ENCODE measurements at places on chromosomes 2 and 18.

GRCh38 chr2:72238311-72238710, 90.6 kb upstream of the CYP26B1 start:
- no peak for DNase-seq

DNA sequence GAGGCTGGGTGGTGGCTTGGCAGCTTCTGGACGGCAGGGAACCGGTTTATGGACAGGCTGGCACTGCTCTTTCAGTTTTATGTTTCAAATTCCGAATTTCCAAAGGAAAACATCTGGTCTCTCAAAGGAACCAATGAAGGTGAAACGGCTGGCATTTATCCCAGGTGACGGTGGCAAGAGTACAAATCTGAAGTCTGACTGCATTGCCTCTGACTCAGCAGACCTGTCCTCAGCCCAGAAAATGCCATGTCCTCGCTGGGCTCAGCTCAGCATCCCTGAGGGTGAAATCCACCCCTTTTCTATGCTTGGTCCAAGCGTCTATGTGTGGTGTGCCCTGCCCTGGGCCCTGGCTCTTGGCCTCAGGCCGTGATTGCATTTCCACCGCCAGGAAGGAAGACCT, 38.1 kb downstream of the NAPG start:
- no peak for DNase-seq

DNA sequence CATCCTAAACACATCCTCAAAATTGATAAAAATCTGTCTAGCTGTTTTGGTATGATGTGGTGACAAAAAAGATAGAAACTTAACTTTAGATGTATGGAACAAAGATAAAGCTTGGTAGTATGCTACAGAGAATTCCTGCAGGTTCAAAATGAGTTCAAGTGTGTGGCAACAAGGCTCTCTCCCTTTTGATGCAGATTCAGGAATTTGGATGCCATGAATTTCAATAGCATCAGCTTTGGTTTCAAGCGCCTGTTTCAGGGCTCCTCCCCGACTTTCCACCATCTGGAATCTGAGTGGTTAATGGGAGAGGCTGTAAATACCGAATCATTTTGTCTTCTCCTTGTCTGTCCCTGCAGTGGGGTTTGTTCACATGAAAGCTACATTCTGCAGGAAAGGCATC, 180.6 kb downstream of the MTX2 start:
- no peak for DNase-seq

- no peak for DNase-seq
Observed at GRCh38 chr2:85668009-85668856, at the start of gene SFTPB. SFTPB (minus strand) TSS chr2:85668199; CDS start chr2:85668183, 16 bp downstream.

DNA sequence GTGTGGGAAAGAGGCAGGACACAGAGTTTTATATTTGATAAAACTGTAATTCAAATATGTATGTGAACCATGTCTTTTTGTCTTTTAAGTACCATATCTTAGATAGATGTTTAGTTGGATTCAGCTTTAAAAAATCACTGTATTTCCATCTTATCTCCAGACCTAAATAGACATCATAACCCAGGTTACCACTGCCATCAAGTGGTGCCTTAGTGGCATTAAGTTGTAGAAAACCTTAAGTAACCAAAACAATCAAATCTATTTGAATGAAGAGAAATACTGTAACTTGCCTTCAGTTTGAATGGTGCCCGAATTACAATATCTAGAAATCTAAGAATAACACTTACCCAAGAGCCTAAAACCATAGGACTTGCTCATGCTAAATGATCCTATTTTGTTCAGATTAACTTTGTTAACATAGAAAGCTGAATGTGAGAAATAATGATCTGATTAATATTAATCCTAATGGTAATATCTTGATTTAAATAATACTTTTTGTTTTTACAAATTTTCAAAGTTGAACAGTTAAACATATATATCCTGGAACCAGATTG, 92.5 kb upstream of the MAP2 start:
- DNase-seq = peak; percentile 49

DNA sequence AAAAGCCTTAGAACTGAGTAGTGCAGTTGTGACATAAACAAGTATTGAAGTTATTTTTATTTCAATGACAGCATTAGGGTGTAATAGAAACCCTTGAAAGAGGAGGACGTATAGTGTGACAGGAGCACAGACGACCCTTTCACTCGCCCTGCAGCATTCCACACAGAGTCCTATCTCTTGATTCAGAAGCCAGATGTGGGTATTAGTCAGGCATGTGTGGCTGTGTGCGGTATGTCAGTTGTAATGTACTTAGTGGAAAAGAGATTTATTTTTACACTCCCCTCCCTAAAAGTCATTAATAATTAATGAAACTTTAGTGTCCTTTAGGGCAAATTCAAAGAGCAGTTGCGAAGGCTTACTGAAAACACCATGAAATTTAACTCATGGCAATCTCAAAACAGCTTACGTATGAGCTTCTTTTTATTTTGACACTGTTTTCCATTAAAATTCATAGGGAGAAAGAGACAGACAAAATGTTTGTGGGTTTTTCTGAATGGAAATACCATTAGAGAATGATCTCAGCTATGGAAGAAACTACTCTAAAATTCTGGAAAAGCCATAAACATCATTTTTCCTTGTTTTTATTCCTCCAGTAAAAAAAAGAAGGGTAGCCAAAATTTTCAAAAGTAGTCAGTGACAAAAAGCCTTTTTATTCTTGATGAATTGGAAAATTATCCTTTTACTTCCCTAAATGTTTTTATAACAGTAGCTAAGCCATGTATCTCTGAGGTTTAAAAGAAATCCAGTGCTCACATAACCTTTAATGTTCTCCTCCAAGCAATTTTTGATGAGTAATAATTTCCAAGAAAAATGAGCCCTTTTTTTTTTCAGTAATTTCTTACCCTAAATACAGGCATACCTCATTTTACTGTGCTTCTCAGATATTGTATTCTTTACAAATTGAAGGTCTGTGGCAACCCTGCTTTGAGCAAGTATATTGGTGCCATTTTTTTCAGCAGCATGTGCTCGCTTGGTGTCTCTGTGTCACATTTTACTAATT, 84.0 kb upstream of the DSEL start:
- DNase-seq = no peak

DNA sequence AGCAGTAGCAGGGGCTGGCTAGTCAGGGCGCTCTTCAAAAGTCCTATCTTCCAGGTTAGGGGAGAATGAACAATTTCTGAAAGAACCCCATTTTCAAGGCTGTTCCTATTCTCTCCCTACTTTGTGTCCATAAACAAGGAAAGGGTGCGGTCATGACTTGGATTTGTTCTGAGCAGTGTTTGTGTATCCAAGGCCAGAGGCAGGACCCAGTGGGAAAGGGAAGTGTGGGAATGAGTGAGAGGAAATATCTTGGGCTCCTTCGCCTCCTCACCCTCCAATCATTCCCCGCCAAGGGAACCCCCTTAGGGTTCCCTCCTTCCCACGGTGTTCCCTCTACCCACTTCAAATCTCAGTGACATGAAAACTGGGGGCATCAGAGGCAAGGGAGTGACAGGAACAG, 25.5 kb upstream of the SPTBN1 start:
- DNase-seq = no peak

GRCh38 chr2:201966691-201967438, 66.8 kb upstream of the FZD7 start:
- no peak for DNase-seq

DNA sequence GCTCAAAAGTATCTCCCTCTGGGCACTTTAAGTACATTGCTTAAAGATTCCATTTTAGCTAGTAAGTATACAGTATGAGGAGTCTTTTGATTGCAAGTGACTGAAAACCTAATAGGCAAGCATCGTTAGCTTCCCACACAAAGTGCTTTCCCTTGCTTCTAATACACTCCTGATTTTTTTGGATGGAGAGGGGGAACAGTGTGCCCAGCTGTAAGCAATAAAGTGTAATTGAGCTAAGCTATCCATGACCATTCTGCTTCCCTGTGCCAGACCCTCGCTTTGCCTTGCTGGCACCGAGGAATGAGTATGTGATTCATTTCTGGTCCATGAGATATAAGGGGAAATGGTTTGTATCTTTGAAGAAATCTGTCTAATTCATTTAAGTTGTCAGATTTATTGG, 3.8 kb upstream of the ZNF24 start:
- no peak for DNase-seq

DNA sequence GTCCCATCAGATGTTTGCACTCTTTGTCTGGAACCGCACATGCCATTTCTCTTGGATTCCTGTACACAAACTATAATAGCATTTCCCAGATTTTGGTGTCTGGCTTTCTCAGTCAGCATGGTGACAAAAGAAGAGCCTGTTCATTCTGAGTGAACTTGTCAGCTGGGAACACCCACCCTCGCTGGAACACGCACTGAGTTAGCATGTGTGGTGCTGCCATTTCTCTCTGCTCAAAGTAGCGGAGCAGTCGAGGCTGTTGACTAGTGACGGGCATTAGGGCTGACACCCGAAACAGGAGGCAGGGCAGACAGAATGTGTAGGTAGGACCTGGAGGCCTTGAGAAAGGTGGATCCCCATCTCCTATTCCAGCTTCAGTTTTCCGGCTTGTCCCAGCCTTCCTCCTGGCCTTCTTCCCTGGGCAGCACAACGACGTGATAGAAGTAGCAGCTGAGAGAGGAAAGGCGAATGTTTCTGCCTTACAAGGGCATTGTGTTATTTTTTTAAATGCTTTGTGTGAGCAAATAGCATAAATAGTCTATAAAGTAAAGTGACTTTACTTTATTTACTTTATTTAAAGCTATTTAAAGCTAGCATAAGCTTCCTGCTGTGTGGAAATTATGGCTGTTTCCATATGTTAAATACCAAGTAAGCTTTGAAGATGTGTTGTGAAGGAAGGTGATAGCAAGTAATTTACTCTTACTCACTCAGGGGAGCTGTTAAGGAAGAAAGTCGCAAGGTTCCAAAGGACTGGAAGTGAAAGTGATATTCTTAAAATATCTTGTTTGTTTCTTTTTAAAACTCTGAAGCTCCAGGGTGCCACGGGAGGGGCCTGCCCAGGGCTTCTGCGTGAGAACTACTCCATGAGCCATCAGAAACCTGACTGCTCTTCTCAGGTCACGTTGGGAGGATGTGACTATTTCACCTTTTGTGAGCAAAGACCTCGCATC, 272.6 kb downstream of the NEDD4L start:
- peak; percentile 14 for DNase-seq

- DNase-seq = no peak
Observed at GRCh38 chr18:574865-575645, 5.1 kb upstream of the CETN1 start.

DNA sequence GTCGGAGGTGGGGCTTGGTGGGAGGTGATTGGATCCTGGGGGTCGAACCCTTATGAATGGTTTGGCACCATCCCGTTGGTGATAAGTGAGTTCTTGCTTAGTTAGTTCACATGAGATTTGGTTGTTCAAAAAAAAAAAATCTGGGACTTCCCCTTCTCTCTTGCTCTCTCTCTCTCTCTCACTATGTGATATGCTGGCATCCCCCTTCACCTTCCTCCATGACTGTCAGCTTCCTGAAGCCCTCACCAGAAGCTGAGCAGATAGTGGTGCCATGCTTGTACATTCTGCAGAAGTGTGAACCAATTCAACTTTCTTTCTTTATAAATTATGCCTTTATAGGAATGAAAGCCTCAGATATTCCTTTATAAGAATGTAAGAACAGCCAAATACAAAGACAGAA, 269.7 kb upstream of the APCDD1 start:
- DNase-seq = no peak

GRCh38 chr2:230814616-230815015, 50.1 kb upstream of the ITM2C start:
- peak; percentile 55 for DNase-seq

DNA sequence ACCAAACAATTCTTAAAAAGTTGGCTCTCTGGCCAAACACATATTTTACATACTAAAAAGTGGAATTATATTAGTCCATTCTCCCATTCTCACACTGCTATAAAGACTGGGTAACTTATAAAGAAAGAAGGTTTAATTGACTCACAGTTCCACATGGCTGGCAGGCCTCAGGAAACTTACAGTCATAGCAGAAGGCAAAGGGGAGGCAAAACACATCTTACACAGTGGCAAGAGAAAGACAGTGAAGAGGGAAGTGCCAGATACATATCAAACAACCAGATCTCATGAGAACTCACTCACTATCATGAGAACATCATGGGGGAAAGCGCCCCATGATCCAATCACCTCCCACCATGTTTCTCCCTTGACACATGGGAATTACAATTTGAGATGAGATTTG, 42.6 kb downstream of the EDAR start:
- DNase-seq = no peak

DNA sequence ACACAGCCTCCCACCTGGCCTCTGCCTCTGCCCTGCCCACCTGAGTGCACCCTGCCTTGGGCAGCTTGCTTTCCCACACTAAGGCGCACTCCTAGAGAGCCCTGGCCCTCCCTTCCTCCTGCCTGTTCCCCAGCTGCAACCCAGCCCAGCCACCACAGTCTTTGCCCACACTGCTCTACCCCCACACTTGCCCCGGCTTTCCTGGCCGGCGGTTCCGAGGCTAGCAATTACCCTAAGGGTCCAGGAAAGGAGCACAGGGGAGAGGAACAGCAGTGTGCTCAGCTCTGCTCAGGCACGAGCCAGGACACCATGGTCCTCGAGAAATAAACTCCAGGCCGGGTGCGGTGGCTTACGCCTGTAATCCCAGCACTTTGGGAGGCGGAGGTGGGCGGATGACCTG, 237.8 kb upstream of the RAB6C start:
- no peak for DNase-seq

DNA sequence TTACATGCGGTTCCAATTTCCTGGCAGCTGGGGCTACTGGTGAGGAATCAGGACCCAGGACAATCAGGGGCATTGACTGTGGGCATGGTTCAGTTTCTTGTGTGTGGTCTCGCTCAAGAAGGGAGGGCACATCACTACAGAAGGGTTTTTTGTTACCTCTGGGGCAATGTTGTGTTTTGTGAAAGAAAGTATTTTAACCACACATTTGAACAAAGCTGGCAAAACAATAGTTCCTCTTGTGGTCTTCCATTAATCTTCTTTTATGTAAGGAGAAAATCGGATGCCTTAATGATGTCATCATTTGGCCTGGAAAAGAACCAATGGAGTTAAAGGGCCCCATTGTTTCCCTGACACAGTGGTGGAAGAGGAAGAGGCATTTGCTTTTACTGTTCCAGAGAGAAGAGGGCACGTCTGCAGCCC, 197.4 kb downstream of the SH3BP4 start:
- DNase-seq = no peak

DNA sequence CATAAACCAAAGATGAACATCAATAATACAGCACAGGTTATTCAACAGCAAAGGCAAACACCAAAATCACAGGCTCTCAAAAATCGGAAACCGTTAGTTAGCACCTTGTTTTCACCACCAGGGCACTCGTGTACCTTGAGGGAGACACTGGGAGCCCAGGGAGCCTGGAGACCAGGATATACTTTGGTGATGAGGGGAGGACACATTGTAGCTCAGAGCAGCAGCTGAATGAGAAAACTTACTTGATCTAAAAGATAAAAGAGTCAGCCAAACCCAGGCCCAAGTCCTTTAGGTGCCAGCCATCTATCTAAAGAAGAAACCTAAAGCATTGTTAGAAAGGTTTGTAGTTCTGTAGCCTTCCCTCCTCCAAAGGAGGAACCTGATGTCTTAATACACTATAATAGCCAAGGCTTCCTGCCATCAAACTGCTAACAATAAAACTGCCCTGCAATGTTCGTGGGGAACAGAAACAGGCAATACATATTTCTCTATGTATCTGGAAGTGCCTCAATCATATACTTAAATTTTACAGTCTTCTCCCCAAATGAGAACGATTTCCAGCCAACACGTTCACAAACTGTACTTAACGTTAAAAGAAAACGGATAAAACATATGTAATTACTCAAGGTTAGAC, 19.3 kb downstream of the BCL11A start:
- no peak for DNase-seq

Data from NAMALWA (cell line).